ENCODE measurements at places on chromosomes 11 and 22.

DNA sequence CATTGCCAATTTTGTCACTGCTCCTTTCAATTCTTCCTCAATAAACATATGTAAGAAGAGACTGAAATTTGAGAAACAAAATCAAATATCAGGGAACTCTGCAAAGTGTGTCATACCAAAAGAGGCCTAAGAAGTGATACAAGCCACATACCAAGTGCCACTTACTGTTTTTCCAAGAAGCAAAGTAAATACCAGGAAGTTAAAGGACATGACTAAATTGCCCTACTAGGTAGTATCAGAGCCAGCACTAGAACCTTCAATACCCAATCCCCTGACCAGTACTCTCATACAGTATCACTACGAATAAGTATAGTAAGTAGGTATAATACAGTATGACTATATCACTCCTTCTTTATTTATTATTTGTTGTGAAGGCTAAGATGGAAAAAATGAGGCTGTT, 13.6 kb downstream of the MAML2 start:
- no peak for DNase-seq

- DNase-seq, result no peak
These were observed 67.5 kb upstream of the SCUBE2 start for GRCh38 chr11:9158898-9159391.

- peak; percentile 2 for DNase-seq
These were observed 175.7 kb downstream of the TMEM135 start for GRCh38 chr11:87213444-87213843.

- DNase-seq, result no peak
These were observed 766.2 kb upstream of the LRRC4C start for GRCh38 chr11:42225664-42226063.

DNA sequence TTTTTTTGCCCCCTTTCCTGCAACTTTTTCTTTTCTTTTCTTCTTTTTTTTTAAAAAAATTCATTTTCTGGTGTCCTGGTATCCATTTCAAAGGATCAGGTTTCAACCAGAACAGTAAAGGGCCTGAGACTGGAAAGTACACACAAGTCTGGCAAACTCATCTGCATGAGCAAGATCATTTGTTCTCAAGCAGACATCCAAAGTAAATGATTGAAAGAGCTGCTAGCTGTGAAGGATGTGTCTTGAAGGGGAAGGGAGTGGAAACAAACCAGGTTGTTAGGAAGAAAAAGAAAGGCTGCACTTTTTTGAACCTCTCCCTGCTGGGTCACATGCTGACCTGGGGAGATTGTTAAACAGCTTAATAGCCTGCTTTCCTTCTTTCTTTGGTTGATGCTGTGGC, 5.3 kb downstream of the YAP1 start:
- no peak for DNase-seq

- no peak for DNase-seq
These were observed 119.9 kb upstream of the RASSF10 start for GRCh38 chr11:12889243-12889642.

- no peak for DNase-seq
These were observed 127.9 kb downstream of the BUD13 start for GRCh38 chr11:116644941-116645305.

GRCh38 chr11:69516526-69516925, 35.1 kb downstream of the LINC01488 start:
- DNase-seq, result no peak

GRCh38 chr22:20520093-20520511, 12.7 kb downstream of the MED15 start:
- DNase-seq, result no peak

- no peak for DNase-seq
These were observed 147.3 kb downstream of the CCDC34 start for GRCh38 chr11:27215471-27216269.

GRCh38 chr22:46245511-46245910, 4.6 kb downstream of the CDPF1 start:
- no peak for DNase-seq

DNA sequence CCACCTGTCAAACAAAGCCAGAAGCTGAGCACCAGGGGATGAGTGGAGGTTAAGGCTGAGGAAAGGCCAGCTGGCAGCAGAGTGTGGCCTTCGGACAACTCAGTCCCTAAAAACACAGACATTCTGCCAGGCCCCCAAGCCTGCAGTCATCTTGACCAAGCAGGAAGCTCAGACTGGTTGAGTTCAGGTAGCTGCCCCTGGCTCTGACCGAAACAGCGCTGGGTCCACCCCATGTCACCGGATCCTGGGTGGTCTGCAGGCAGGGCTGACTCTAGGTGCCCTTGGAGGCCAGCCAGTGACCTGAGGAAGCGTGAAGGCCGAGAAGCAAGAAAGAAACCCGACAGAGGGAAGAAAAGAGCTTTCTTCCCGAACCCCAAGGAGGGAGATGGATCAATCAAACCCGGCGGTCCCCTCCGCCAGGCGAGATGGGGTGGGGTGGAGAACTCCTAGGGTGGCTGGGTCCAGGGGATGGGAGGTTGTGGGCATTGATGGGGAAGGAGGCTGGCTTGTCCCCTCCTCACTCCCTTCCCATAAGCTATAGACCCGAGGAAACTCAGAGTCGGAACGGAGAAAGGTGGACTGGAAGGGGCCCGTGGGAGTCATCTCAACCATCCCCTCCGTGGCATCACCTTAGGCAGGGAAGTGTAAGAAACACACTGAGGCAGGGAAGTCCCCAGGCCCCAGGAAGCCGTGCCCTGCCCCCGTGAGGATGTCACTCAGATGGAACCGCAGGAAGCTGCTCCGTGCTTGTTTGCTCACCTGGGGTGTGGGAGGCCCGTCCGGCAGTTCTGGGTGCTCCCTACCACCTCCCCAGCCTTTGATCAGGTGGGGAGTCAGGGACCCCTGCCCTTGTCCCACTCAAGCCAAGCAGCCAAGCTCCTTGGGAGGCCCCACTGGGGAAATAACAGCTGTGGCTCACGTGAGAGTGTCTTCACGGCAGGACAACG, 11.7 kb downstream of the CXCR5 start:
- DNase-seq, result peak; percentile 91

GRCh38 chr11:99571094-99571493, 550.3 kb downstream of the CNTN5 start:
- no peak for DNase-seq

GRCh38 chr11:35106595-35106994, 32.4 kb upstream of the CD44 start:
- peak; percentile 72 for DNase-seq

DNA sequence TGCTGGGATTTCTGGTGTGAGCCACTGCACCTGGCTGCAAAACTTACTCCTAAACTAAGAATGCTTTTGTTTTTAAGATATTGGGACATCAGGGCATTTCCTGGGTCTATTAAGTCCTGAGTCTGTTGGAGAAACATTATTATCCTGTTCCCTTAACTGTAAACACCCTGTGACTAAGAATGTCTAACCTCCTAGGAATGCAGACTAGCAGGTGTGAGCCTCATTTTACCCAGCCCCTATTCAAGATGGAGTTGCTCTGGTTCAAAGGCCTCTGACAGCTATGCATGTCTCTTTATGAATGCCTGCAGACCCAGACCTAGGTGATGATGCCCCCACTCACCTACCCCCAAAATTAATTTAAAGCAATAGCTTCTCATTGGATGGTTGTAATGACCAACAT, 46.2 kb downstream of the DEPDC5 start:
- no peak for DNase-seq

DNA sequence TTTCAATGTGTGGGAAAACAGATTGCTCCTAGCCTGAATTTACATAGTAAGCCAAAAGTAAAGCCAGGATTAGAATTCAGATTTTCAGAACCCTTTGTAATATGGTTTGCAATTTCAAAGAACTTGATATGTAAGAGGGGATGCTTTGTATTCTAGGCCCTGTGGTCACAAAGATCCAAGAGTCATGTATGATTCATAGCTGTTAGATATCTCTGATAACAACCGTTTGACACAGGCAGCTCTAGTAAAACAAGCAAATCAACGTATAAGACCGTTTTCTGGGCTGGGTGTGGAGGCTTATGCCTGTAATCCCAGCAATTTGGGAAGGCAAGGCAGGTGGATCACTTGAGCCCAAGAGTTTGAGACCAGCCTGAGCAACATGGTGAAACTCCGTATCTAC, 79.6 kb downstream of the EMSY start:
- no peak for DNase-seq

DNA sequence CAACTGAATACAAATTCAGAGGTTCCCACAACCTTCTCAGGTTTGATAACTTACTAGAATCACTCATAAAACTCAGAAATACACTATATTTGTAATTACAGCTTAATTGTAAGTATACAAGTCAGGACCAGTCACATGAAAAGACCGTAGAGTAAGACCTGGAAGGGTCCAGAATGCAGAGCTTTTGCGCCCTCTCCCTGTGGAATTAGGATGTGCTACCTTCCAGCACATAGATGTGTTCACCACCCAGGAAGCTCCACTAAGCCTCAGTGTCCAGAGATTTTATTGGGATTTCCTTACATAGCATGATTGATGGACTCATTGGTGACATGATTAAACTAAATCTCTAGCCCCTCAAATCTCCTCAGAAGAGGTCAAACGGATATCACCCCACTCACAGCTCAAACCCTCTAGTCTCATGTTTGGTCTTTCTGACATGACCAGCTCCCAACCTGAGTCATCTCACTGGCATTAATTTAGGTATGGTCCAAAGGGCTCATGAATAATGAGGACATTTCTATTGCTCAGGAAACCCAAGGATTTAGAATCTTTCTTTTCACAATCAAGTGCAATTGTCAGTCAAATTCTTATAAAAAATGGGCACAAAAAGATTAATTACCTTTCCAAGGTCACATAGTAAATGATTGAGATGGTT, 77.2 kb upstream of the UBASH3B start:
- DNase-seq, result no peak

GRCh38 chr22:43483266-43483665, 71.5 kb downstream of the MPPED1 start:
- DNase-seq, result no peak

DNA sequence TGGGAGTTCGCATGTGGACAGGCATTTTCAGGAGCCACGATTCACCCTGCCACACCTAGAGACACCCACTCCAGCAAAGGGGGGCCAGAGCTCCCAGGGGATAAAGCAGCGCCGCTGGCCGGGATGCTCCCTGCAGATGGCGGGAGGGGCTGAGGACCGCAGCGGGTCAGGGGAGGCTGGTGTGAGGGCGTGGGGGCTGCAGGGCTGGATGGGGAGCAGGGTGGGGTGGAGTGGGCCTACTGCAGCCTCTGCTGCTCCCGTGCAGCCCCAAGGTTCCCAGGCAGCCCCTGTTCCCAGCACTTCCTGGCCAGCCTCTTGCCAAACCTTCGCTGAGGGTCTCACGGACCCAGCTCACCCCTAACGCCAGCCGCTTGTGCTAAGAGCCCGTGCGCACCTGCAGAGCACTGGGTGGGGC, 13.0 kb downstream of the MUC5B start:
- no peak for DNase-seq

- peak; percentile 37 for DNase-seq
These were observed 1.5 kb downstream of the YPEL4 start for GRCh38 chr11:57647960-57648800.

- no peak for DNase-seq
These were observed 540.7 kb upstream of the CADM1 start for GRCh38 chr11:116044941-116045340.

- no peak for DNase-seq
These were observed 4.9 kb downstream of the RGL4 start for GRCh38 chr22:23695571-23696325.

DNA sequence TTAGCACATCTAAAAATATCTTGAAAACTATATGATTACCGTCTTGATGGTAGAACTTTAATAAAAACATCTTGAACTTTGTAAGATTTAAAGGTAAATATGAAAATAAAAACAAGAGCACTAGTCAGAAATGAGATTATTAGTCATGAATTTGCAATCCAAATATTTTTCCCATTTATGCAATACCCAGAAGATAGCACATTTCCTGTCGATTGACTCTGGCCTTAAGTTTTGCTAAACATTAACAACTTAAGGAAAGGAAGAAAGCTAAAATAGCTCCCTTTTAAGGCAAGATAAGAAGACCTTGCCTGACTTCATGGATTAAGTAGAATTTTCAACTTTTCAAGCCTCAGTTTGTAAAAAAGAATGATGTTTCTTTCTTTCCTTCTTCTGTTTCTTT, 1374.7 kb upstream of the RAG2 start:
- DNase-seq, result no peak
